Muscle of leg (tissue), 16 donors: ENCODE measurements at places on chromosomes 7 and 10. TPM values are rescaled to one million over a fixed set of nuclear protein-coding genes. Genes with fewer than 3 reads are reported as not detected.
A peak's percentile ranks its signal among the peaks of the same experiment; 100 is the strongest.

GRCh38 chr7:122726881-122727280, 24.2 kb upstream of the RNF148 start:
- no peak for DNase-seq

DNA sequence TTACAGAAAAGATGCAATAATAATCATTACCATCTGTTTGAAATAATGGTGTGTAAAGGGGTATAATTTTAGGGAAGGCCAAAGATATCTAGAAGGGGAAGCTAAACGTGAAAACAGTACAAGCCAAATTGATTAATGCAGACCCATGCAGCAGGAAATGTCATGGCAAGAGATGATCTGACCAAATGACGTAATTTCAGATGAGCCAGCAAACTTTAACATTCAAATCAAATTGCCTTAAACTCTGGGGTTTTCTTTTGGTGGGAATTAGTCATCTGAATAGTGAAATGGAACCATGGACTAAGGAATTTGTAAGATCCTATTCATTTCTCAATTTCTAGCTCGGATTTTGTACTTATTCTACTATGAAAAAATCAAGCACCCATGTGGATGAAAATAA, 21.4 kb upstream of the SCIN start:
- peak; percentile 22 for DNase-seq

- peak; percentile 96 for DNase-seq
Observed at GRCh38 chr7:16636555-16637101, 8.9 kb downstream of the ANKMY2 start.

GRCh38 chr10:116621934-116622655, 1.3 kb downstream of the PNLIPRP2 start:
- no peak for DNase-seq

DNA sequence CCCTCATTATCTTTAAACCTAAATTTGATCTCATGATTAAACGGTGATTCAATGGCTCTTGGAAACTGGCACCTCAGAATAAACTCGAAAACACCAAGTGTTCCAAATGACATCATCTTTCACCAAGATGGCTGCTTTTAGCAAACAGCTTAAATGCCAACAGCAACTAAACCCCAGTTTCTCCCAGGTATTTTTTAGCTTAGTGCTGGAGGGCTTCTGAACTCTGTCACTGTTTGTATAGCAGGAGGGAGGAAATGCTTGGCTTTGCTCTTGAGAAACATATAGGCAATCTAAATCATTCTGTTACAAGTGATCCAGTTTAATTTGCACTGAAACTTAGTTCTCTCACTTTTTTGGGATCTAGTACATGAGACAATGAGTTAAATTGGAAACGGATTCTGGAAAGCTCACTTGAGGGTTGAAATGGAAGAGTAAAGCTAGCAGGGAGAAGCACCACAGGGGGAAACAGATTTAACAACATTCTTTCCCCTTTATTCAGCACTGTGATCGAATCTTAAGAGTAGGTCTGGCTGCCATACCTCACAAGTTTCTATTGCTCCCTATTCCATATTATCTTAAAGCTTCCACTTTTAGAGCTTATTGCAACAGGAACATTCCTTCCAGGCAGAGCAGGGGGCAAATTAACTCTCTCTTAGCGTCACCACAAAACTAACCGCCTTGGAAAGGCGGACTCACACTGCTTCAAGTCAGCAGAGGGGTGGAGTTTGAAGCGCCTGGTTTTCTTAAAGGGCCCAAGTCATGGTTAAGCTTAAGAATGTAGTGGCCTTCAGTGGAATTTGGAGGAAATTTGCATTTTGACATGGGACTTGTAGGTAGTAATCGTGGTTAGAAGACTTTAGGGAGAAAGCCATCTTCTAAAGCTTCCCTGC, 1.8 kb upstream of the CCDC6 start:
- peak; percentile 85 for DNase-seq

GRCh38 chr7:1992554-1992953, 240.2 kb downstream of the MAD1L1 start:
- DNase-seq = peak; percentile 62

- DNase-seq = no peak
Observed at GRCh38 chr10:69958556-69958902, 94.1 kb upstream of the MACROH2A2 start.

- no peak for DNase-seq
Observed at GRCh38 chr7:81560708-81561107, 209.1 kb downstream of the HGF start.

Gene C1QL3
- polyA plus RNA-seq = 0.74 TPM

Gene NRAP
- 17.5 TPM for polyA plus RNA-seq
